Natural killer cell (primary cell): ENCODE measurements at places on chromosomes 1 and 21. TPM values are rescaled to one million over a fixed set of nuclear protein-coding genes. Genes with fewer than 3 reads are reported as not detected.

DNA sequence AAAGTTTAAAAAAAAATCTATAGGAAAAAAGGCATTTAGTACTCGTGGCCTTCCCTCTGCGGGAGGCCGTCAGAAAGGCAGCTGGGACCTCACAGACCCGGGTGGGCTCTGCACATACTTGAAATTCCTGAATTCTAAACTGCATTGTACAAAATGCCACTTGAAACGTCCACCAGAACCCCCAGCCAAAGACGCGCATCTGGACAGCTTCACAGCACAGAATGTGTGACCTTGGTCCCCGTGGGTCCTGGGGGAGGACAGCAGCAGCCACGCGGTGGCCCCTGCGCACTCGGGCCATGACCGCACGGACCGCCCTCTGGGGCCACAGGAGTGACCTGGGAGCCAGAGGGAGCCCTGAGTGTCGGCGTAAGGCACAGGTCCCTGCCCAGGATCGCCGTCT, 20.6 kb upstream of the MRPS14 start:
- H3K27me3 ChIP-seq, result peaks cover 3% of the 10 kb centered on the region
- no peaks in the 10 kb centered on the region for H3K36me3 ChIP-seq
- no peak overlapping the region for H3K4me3 ChIP-seq
- no peaks in the 10 kb centered on the region for H3K4me1 ChIP-seq

- no peak overlapping the region for H3K27ac ChIP-seq
- no peak overlapping the region for H3K4me3 ChIP-seq
- H3K27me3 ChIP-seq, result no peaks in the 10 kb centered on the region
- H3K4me1 ChIP-seq, result no peaks in the 10 kb centered on the region
- DNase-seq, result no peak
Observed at GRCh38 chr1:68770817-68771216, 273.9 kb upstream of the DEPDC1 start.

GRCh38 chr1:57463343-57463742, 39.5 kb upstream of the DAB1 start:
- no peaks in the 10 kb centered on the region for H3K27me3 ChIP-seq
- H3K4me3 ChIP-seq, result no peak overlapping the region
- no peaks in the 10 kb centered on the region for H3K36me3 ChIP-seq
- no peak for DNase-seq

DNA sequence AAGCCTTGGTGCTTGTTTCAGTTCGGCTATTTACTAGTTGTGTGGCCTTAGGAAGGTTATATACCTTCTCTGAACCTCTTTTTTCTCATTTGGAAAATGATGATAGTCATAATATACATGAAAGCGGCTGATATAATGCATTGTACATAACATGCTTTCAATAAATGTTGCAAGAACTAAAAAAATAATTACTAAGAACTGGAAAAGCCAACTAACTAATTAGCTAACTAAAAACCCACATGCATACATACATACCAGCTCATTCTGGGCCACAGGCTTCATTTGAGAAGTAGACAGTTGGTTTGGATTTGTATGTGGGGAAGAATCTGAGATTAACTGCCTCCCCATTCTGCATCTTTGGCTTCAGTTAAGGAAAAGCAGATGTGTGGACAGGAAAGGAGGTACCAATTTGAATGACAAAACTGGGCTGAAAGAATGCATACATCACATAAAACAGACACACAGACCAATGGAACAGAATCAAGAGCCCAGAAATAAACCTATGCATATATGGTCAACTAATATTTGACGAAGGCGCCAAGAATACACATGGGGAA, 217.9 kb downstream of the TM2D1 start:
- no peaks in the 10 kb centered on the region for H3K36me3 ChIP-seq
- no peak overlapping the region for H3K4me3 ChIP-seq
- H3K27me3 ChIP-seq, result no peaks in the 10 kb centered on the region
- DNase-seq, result no peak

DDR2 gene
- total RNA-seq, result 2.0 TPM

DNA sequence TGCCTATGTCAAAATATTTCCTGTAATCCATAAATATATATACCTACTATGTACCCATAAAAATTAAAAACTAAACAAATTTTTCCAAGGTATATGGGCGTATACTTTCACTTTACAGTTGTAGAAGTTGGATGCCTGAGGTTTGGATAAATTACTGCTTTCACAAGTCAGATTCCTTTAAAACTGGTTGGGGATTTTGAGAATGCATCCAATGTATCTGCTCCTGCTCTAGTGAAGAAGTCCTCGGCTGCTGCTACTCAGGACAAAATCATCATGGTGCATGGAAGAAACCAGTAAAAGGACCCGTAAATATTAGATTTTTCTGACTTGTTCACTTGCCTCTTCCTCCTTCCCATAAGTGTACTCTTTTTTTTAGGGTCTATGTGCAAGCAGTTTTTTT, 841.1 kb downstream of the USP25 start:
- no peaks in the 10 kb centered on the region for H3K4me1 ChIP-seq
- no peaks in the 10 kb centered on the region for H3K36me3 ChIP-seq
- H3K4me3 ChIP-seq, result no peak overlapping the region
- DNase-seq, result no peak
- H3K27me3 ChIP-seq, result no peaks in the 10 kb centered on the region

- no peaks in the 10 kb centered on the region for H3K27me3 ChIP-seq
- peak overlapping the region; percentile 90 for H3K4me3 ChIP-seq
- H3K27ac ChIP-seq, result peak overlapping the region; percentile 99
Observed at GRCh38 chr21:37268186-37268503, 1.0 kb upstream of the VPS26C start.

DNA sequence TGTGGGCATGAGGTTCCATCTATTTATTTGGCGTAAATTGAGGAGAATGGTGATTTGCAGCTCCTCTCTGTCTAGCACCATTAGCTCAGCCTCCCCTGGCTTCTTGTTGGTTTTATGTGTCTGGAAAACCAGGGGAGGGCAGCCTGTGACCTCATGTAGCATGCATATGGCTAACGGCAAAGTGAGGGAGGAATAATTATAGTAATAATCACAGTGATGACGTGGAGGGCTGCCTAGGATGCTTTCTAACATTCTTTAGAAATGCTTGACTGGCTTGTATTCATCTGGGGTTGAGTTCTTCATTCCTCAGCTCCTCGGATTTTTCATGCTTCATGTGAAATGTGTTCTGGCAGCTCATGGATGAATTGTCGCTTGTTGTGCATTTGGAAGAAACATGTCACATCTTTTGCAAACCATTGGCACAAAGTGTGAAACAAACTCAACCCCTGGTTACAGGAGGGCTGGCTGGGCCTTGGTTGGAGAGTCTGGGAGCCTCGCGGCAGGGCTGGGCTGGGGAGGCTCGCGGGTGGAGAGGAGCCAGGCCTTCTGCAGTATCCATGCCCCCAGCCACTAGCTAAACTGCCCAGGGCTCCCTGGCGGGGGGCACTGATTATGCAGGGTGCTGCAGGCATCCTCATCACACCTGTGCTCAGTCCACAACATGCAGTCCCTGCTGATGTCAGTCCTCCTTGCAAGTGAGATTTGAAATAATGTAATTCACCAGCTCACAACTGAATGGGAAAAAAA, 149.6 kb downstream of the DISC1 start:
- no peaks in the 10 kb centered on the region for H3K27me3 ChIP-seq
- no peak for DNase-seq
- H3K4me3 ChIP-seq, result no peak overlapping the region

DNA sequence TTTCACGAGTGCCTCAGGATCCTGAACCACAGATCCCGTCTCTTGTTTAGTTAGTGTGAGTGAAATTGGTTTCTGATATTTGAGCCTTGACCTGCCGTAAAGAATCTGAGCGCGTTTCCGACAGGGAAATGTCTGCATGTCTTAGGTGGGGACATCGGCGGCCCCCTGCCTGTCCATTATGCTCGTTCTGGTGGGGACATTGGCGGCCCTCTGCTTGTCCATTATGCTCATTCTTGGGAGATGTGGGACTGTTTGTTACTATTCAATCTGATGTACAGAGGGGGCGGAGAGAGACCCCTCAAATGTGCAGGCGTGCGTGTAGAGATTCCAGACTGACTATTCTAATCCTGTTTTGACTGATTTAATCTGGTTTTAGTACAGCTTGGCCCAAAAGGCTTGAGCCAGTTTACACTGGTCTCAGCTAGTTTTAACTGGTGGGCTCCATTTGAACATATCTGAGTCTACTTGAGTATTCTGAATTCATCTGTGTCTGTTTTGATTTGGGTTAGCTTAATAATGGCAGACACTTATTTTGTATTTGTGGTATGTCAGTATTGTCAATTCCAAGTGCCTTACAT, 6.6 kb upstream of the TINAGL1 start:
- no peak overlapping the region for H3K4me3 ChIP-seq
- H3K36me3 ChIP-seq, result no peaks in the 10 kb centered on the region
- no peaks in the 10 kb centered on the region for H3K27me3 ChIP-seq
- DNase-seq, result peak; percentile 4

DNA sequence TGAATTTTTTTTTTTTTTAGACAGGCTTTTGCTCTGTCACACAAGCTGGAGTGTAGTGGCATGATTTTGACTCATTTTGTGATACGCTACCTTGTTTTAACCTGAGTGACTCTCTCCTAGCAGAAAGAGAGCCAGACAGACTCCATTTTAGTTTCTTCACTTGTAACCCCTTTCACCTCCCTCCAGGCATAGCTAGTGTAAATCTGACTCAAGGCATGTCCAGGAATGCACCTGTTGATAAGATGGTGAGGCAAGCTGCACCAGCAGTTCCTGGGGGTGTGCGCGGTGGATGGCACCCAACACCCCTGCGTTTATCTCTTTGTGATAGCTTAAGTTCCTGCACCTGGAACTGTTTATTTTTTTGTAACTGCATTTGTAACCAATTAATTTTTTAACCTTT, 4.7 kb upstream of the PHACTR4 start:
- no peak overlapping the region for H3K4me3 ChIP-seq
- no peak for DNase-seq
- H3K27ac ChIP-seq, result no peak overlapping the region
- no peaks in the 10 kb centered on the region for H3K27me3 ChIP-seq
- peaks cover 27% of the 10 kb centered on the region for H3K4me1 ChIP-seq

DNA sequence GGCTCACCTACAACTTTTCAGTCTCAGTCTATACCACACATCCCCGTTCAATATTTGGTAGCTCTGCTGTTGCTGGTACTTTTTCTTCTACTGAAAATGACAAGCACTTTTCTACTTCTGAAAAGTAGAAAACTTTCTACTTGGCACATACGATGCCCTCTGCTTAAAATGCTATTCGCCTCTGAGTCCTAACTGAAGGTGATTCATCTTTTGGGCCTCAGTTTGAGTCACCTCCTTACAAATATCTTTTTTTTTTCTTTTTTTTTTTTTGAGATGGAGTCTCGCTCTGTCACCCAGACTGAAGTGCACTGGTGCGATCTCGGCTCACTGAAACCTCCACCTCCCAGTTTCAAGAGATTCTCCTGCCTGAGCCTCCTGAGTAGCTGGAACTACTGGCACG, 136.0 kb upstream of the CYYR1 start:
- H3K4me1 ChIP-seq, result no peaks in the 10 kb centered on the region
- DNase-seq, result no peak
- H3K27ac ChIP-seq, result no peak overlapping the region
- no peaks in the 10 kb centered on the region for H3K27me3 ChIP-seq

GRCh38 chr1:163166886-163167555, 35.7 kb downstream of the RGS5 start:
- no peaks in the 10 kb centered on the region for H3K27me3 ChIP-seq
- no peak for DNase-seq
- H3K4me3 ChIP-seq, result no peak overlapping the region
- no peaks in the 10 kb centered on the region for H3K4me1 ChIP-seq

GRCh38 chr21:34690041-34690792, 21.4 kb downstream of the CLIC6 start:
- H3K4me1 ChIP-seq, result no peaks in the 10 kb centered on the region
- no peak overlapping the region for H3K27ac ChIP-seq
- H3K36me3 ChIP-seq, result no peaks in the 10 kb centered on the region
- no peak for DNase-seq
- H3K4me3 ChIP-seq, result no peak overlapping the region

CSF3R gene
- total RNA-seq, result 11.7 TPM

- H3K4me1 ChIP-seq, result no peaks in the 10 kb centered on the region
- no peaks in the 10 kb centered on the region for H3K27me3 ChIP-seq
- H3K36me3 ChIP-seq, result no peaks in the 10 kb centered on the region
- no peak for DNase-seq
- no peak overlapping the region for H3K27ac ChIP-seq
Observed at GRCh38 chr1:229882621-229883020, 184.4 kb upstream of the GALNT2 start.

S100A7 gene
- total RNA-seq, result not detected

DNA sequence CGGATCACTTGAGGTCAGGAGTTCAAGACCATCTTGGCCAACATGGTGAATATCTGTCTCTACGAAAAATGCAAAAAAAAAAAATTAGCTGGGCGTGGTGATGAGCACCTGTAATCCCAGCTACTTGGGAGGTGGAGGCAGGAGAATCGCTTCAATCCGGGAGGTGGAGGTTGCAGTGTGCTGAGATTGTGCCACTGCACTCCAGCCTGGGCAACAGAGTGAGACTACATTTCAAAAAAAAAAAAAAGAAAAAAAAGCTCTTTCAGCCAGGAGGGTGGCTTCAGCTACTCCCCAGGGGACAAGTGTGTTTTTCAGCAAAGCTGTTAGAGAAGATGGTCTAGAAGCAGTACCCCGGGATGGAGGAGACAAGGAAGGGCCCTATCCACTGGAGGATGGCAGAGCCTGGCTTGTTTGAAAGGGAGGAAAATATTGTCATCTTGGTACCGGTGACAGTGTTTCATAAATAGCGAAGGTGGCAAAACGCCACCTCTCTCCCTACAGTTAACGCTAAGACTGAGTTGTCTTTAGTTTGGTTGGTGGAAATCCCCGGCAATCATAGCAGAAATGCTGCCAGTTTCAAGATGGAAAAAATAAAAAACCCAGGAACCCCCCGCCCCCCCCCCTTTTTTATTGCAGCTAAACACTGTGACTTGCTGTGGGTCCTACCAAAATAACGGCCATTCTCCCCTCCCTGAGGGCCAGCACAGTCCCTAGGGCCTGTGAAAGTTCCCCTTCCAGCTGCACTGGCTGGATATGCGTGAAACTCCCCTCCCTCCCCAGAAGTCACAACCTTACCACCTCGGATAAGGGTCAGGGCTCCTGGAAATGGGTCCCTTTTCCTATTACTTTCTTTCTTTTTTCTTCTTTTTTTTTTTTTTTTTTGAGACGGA, 3.5 kb downstream of the PIK3CD start:
- H3K27me3 ChIP-seq, result no peaks in the 10 kb centered on the region
- H3K4me3 ChIP-seq, result peak overlapping the region; percentile 75
- H3K4me1 ChIP-seq, result peaks cover 86% of the 10 kb centered on the region

BTG2 gene
- 851 TPM for total RNA-seq

LIN28A gene
- not detected for total RNA-seq

GRCh38 chr21:42672699-42673458, 19.5 kb downstream of the PDE9A start:
- no peak for DNase-seq
- H3K4me3 ChIP-seq, result no peak overlapping the region
- H3K27me3 ChIP-seq, result no peaks in the 10 kb centered on the region
- no peak overlapping the region for H3K27ac ChIP-seq
- peaks cover 14% of the 10 kb centered on the region for H3K4me1 ChIP-seq
